ENCODE measurements at places on chromosomes 1 and 21.

GRCh38 chr1:43776043-43776761 lies 68.9 kb downstream of the ST3GAL3 start:
- DNase-seq = no peak

GRCh38 chr1:156648951-156649350 lies 7.0 kb downstream of the BCAN start:
- no peak for DNase-seq

DNA sequence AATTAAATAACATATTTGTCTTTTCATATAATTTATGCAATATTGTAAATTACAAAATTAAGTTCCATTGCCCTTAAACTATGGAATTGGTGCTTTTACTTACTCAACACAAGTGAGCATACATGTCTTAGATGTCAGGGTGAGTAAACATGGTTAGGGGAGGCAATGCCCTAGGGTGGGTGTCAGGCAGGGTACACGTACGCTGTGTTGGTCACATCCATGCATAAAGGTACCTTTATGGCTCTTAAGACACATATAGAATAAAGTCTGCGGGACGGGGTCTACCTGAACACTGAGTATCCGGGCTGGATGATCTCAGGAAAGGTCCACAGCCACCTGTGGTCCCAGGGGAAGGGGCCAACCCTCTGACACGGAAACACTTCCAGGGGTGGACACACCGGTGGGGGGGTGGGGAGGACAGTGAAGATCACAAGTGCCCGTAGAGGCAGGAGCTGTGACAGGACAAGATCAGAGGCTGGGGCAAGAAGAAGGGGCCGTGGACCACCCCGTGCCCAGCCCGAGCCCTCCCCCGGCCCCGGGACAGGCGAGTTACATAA lies 720 bp downstream of the LIN9 start:
- no peak for DNase-seq

GRCh38 chr1:223748773-223749733 lies 36.7 kb downstream of the CAPN2 start:
- DNase-seq = no peak

DNA sequence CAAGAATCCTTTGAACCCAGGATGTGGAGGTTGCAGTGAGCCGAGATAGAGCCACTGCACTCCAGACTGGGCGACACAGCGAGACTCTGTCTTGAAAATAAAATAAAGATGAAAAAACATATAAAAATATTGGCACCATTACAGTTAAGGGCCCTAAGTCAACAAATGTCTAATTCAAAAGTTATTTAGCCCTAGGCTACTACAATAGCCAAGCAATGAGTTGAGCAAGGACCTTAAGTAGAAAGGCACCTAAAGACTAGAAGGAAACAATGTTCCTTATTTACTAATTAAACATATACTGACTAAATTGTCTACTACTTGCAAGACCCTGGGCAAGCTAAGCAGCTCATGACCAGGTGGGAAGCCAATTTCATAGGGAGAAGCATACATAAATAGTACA lies 4.1 kb downstream of the PIK3R3 start:
- DNase-seq = no peak

Data from esophagus squamous epithelium (tissue), 5 donors.